MG63 (cell line): ENCODE measurements at places on chromosomes 12 and 14. TPM values are rescaled to one million over a fixed set of nuclear protein-coding genes. Genes with fewer than 3 reads are reported as not detected.

ACOT6 gene
- not detected in 2 replicates for total RNA-seq

PPP2R5C gene
- total RNA-seq, result 53.3 and 72.1 TPM in 2 replicates

SIX6 gene
- not detected in 2 replicates for total RNA-seq

C1S gene
- total RNA-seq, result 21.2 and 32.6 TPM in 2 replicates

LIN7A gene
- total RNA-seq, result 10.9 and 20.1 TPM in 2 replicates

AKAP5 gene
- 0.10 TPM in 1 of 2 replicates, not detected in the other for total RNA-seq

CLEC6A gene
- not detected in 2 replicates for total RNA-seq

DNA sequence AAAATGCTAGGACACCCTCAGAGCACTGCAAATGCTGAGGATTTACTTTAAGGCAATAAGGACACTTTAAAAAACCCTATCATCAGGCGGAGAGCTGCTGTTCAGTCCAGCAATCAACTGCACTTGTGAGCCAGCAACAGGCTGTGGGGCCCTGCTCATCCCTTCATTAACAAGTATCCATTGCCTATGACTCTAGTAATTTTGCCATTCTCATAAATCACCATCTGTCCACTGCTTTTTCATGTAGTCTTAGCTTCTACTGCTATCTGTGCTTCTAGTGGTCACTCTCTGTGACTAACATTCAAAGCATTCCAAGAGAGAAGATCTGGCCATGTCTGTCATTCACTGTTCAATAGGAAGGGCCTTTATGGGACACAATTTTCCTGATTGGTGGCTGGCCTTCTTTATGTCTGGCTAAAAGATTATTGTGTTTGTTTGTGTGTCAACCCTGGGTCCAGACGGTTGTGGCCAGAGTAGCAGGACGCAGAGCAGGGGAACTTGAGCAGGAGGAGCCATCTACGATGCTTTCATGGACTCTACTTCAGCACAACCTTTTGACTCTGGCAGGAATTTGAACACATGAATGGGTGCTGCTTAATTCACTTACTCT is 3.6 kb upstream of the KRAS start:
- no peak for DNase-seq

- DNase-seq, result no peak
Observed at GRCh38 chr14:82362452-82362851, 828.8 kb upstream of the SEL1L start.

- no peak for DNase-seq
Observed at GRCh38 chr12:51913071-51914033, 6.0 kb downstream of the ACVRL1 start.

- DNase-seq, result no peak
Observed at GRCh38 chr14:81946834-81947798, 413.5 kb upstream of the SEL1L start.

DNA sequence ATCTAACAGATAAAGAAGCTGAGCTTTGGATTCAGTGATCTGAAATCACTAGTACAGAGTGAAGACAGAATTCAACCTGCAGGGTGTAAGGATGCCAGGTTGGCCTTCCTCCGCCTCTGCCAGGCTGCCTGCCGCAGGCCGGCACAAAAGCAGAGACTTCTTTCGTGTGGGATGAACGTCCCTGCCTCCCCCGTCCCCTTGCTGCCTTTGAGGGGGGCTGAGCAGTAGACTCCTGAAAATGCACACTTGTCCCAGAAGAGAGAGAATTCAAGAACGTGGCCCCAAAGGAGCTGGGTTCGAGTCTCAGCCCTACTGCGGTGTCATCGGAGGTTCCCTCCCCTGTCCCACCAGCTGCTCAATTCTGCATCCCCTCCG is 154.3 kb downstream of the BCL11B start:
- DNase-seq, result no peak
